Mesendoderm (in vitro differentiated cells): ENCODE measurements at places on chromosomes 16 and 17.

GRCh38 chr16:85171004-85171758 lies 58.9 kb upstream of the CIBAR2 start:
- DNase-seq = no peak

DNA sequence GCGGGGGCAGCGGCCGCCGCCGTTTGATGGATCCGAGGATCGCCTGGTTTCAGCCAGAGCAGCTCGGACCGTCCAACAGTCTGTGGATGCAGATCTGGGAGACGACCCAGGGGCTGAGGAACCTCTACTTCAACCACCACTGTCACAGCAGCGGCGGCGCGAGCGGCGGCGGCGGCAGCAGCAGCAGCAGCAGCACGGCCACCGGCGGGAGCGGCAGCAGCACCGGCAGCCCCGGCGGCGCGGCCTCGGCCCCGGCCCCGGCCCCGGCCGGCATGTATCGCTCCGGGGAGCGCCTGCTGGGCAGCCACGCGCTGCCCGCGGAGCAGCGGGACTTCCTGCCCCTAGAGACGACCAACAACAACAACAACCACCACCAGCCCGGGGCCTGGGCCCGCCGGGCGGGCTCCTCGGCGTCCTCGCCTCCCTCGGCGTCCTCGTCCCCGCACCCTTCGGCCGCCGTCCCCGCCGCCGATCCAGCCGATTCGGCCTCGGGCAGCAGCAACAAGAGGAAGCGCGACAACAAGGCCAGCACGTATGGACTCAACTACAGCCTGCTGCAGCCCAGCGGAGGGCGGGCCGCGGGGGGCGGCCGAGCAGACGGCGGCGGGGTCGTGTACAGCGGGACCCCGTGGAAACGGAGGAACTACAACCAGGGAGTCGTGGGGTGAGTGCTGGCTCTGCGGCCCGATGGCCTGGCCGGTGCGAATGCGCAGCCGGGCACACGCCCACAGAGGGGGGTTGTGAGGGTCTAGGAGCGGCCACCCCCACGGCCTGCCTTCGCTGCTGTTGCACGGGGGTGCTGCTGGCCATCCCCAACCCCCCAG lies 702 bp downstream of the TENT4B start:
- DNase-seq = peak; percentile 50

DNA sequence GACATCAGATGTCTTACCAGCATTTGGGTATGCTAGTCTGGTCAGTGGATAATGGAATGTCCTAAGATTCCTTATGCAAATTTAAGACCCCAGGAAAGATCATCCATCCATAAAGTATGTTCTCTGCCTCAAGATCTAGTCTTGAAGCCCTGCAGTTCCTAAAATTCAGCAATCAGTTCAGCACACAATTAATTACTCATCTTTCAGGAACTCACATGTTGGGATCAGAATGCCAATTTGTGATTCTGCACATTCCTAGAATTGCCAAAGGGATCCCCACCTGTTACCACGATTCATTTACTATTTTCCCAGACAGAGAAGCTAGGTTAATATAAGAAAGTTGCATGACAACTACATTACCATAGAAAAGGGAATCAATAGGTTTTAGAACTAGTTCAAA lies 3.2 kb downstream of the OR2C1 start:
- DNase-seq = no peak

GRCh38 chr16:15055141-15056053 lies 477 bp downstream of the NTAN1 start:
- DNase-seq = peak; percentile 71

- no peak for DNase-seq
These were observed 624 bp downstream of the G6PC3 start for GRCh38 chr17:44071198-44071520.

DNA sequence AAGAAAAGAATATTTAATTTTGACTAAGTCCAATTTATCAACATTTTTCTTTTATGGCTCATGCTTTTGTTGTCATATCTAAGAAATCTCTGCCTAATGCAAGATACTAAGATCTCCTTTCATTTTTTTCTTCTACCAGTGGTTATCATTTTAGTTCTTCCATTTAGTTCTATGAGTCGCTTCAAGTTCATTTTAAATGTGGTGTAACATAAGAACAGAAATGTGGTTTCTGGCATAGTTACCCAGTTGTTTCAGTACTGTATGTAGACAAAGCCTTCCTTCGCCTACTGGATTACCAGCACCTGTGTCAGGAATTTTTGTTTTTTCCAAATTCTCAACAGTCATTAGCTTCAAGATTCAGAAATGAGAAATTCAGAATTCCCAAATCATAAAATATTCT lies 175.7 kb downstream of the PARN start:
- no peak for DNase-seq

GRCh38 chr17:35900708-35901480 lies 20.7 kb upstream of the CCL5 start:
- no peak for DNase-seq

GRCh38 chr16:48561960-48562393 lies 48.0 kb downstream of the N4BP1 start:
- no peak for DNase-seq

- DNase-seq = no peak
These were observed 72.8 kb downstream of the CACNG3 start for GRCh38 chr16:24328835-24329452.

- DNase-seq = no peak
These were observed 344.8 kb downstream of the SNX29 start for GRCh38 chr16:12321311-12321842.

GRCh38 chr16:85982563-85982939 lies 83.6 kb downstream of the IRF8 start:
- DNase-seq = no peak

GRCh38 chr16:57741660-57742191 lies 6.2 kb downstream of the KATNB1 start:
- DNase-seq = no peak

- no peak for DNase-seq
These were observed 5.5 kb downstream of the KRT40 start for GRCh38 chr17:40978575-40979151.

DNA sequence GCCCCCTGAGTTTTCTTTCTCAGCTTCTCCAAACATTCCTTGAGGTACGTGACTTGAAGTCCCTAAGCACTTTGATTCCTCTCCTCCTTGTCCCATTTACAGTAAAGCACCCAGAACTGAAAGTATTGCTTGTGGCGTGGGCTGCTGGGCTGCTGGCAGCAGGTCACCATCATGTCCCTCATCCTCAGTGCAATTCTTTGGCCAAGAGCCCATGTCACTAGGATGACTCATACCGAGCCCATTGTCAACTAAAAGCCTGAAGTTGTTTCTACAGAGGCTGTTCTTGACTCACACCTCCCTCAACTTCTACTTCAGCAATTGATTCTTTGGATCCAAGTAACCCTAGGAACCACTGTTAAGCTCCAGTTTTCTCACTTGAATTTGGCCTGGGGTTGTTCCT lies 54.3 kb downstream of the KPNA2 start:
- peak; percentile 68 for DNase-seq

DNA sequence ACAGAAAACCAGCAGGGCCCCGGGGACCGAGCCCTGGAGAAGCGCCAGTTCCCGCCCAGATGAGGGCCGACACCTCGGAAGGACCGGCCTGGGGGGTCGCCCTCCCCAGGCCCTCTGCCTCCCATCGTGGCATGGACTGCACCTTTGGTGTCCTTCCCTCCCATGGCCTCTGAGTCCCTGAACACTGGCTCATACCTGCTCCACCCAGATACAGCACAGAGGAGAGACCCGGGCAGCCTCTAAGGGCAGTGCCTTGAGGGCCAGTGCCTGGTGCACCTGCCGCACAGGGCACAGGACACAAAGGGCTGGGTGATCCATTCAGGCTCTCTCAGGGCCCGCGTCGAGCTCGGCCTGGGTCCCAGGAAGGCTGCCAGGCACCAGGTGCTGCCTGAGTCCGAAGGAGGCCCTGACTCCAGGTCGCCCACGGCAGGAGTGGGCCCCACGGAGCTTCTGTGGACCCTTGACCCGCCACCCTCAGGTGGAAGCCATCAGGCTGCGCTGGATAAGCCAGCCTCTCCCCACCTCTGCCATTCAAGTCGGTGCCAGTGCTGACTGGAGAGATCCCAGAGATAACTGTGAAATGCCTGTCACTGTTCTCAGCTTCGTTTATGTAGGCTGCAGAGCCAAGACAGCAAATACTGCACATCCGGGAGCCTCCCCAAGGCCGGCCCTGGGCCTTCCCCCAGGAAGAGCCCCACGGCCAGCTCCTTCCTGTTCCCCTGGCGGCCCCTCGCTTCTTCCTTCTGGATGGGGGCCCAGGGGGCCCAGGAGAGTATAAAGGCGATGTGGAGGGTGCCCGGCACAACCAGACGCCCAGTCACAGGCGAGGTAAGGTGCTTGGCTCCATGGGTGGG lies at the start of gene ZG16B:
Gene ZG16B, plus strand, starts transcription at position 803 of the 854 bp plus-strand sequence. CDS start 139 bp downstream, outside the sequence.
- DNase-seq = no peak

GRCh38 chr17:3960764-3961163 lies 3.5 kb downstream of the ATP2A3 start:
- no peak for DNase-seq
